Ascending aorta (tissue), 2 donors: ENCODE measurements at places on chromosomes 16 and 17. TPM values are rescaled to one million over a fixed set of nuclear protein-coding genes. Genes with fewer than 3 reads are reported as not detected.

DNA sequence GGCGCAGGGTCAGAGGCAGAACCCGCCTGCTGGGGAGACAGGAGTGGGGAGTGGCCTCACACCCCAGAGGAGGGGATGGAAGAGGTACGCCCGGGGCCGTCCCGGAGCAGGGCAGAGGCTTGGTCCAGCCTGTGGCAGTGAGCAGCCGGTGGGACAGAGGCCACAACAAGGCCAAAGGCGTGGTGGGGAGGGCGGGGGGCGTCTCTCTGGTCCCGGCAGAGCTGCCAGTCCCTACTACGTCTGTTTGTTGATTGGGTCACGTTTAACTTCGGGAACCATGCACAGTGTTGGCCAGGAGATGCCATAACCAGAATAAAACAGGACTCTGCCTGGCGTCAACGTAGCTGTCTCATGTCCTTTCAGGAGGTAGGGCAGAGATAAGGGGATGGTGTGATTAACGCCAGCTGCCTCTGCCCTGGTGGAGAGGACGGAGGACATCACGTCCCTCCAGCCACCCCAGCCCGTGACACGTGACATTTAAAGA is 192.8 kb downstream of the BANP start:
- H3K27ac ChIP-seq = no peak overlapping the region
- no peak overlapping the region for H3K4me3 ChIP-seq
- no peaks in the 10 kb centered on the region for H3K4me1 ChIP-seq
- DNase-seq = no peak
- H3K36me3 ChIP-seq = no peaks in the 10 kb centered on the region
- no peaks in the 10 kb centered on the region for H3K27me3 ChIP-seq

DNA sequence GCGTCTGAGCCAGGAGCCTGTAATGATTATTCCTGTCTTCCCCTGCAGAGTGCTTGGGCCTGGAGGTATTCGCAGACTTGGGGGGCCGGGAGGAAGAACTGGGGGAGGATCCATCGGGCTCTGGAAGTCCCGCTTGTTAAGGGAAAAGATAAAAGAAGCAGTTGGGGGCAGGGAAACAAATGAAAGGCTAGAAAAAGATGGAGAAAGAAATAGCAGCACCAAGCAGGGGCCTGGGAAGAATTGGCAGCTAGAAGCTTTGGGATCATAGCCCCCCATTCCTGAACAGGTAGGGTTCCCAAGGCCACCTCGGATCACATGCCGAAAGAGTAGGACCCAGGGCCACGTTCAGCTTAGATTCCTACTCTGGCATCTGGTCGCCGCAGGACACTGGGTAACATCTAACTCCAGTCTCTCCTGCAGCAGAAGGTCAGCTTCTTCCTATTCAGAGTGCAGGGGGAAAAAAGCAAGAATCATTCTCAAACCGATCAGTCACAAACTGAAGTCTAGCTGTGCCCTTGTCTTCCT is 23.6 kb downstream of the ADAM11 start:
- no peaks in the 10 kb centered on the region for H3K27me3 ChIP-seq
- H3K4me1 ChIP-seq = peaks cover 11% of the 10 kb centered on the region
- no peak for DNase-seq

DNA sequence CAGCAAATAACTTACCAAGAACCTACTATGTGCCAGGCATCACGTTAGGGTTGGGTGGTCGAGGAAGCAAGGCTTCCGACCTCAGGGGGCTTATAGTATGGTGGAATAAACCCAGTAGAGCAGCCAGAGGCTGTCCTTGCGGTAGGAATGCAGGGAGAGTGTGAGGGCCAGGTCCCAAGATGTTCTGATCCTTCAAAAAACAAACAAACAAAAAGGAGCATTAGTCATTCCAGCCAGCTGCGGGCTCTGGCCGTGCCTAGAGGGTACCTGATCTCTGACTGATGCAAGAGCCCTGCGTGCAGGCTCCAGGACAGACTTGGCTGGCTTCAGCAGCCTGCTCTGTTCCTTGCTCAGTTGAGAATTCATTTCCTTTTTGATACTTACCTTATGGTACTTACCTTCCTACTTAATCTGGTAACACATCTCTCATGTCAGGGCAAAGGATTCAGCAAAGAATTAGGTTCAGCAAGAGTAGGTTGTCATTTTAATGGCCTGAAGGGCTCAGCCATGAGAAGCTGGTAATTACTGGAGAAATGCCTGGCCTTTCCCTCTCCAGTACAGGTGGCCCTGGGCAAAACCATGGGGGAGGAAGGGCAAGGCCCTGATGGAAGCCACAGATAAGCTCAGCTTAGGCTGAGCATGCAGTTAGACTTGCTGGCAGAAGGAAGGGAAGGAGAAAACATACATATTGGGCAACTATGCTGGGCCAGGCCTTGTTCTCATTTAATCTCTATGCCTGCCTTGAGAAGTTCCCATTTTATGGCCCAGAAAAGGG is 18.4 kb downstream of the CYB5D2 start:
- peak overlapping the region; percentile 58 for H3K27ac ChIP-seq
- DNase-seq = peak; percentile 75
- peaks cover 35% of the 10 kb centered on the region for H3K36me3 ChIP-seq
- H3K27me3 ChIP-seq = no peaks in the 10 kb centered on the region
- H3K4me1 ChIP-seq = peaks cover 12% of the 10 kb centered on the region

DNA sequence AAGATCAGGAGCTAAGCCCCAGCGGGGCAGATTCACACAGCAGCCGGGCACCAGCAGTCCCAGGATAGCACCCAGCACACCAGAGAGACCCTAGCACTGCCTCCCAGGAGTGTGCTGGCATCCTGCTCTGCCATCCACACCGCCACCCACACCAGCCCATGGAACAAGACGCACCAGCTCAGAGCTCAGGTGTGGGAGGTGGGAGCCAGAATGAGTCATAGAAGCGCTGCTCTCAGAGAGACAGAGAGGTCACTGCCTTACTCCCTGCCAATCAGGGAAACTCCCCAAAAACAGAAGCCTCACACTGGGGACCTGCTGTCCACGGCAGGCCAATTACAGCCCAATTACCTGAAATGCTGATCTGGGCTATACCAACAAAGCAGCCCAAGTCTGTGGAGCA is 64.9 kb downstream of the CDYL2 start:
- H3K4me3 ChIP-seq = no peak overlapping the region
- no peak for DNase-seq
- H3K27ac ChIP-seq = no peak overlapping the region
- no peaks in the 10 kb centered on the region for H3K4me1 ChIP-seq
- no peaks in the 10 kb centered on the region for H3K36me3 ChIP-seq

Gene GLP2R
- total RNA-seq = not detected

- no peak overlapping the region for H3K27ac ChIP-seq
- H3K36me3 ChIP-seq = no peaks in the 10 kb centered on the region
- no peaks in the 10 kb centered on the region for H3K4me1 ChIP-seq
- no peak for DNase-seq
- no peak overlapping the region for H3K4me3 ChIP-seq
These were observed 139.4 kb upstream of the ERCC4 start for GRCh38 chr16:13780406-13781168.

DNA sequence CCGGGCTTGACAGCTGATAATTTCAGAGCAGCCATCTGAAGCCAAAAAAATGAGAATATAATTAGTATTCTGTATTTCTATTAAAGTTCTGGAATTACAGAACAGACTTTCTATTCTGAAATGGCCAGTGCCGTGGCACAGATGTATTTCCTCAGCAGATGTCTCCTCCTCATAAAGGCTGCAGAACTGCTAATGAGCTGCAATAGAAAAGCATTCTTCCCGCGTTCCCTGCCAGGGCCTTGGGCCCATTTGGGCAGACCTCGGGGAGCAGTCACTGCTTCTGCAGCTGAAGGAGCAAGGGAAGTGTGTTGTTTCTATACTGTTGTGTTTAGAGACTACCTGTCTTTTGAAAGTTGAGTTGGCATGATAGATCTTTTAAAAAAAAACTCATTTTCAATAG is 152.6 kb upstream of the CACNG5 start:
- H3K36me3 ChIP-seq = no peaks in the 10 kb centered on the region
- no peak overlapping the region for H3K27ac ChIP-seq
- H3K4me1 ChIP-seq = no peaks in the 10 kb centered on the region
- no peak for DNase-seq

DNA sequence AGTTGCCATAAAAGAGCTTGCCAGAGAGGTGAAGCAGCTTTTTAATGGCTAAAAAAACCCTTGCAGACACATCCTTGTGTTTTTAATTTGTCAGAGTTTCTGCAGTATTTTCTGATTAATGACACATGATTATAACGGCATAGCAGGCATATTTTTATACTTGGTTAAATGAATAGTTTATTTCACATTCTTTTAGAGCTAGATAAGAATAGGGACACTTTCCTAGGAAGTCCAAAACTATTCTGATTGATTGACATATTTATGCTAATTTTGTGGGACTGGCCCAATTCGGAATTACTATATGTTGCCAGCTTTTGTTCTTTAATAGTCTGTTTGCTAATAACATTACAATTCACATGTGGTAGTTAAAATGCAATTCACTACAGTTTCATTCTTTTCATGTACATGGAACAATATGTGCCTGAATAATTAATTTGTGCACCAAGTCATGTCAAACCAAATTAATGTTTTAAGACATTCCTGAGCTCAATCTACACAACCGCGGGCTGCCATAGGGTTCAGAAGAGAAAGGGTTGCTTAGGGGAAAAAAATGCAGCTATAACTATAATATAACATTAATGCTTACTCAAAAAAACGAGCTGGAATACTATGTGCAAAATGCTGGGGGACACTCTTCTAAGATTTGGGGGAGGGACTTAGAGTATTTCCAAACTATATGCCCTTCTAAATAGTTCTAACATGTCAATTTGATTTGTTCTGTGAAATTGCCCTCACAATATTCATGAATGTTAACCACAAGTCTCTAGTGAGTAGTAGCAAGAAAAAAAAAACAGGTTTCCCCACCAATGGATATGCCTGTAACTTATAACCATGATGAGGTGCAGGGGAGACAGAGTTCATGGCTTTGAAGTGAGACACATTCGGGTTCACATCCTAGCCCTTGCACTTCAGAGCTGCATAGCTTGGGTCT is 305.4 kb downstream of the CEP112 start:
- no peaks in the 10 kb centered on the region for H3K36me3 ChIP-seq
- H3K27me3 ChIP-seq = no peaks in the 10 kb centered on the region
- no peak overlapping the region for H3K4me3 ChIP-seq
- no peak overlapping the region for H3K27ac ChIP-seq
- no peak for DNase-seq
- H3K4me1 ChIP-seq = no peaks in the 10 kb centered on the region

Gene AKTIP
- 58.0 TPM for total RNA-seq

Gene C16orf96
- total RNA-seq = not detected

GRCh38 chr17:73280191-73280590 is 18.5 kb upstream of the CPSF4L start:
- no peaks in the 10 kb centered on the region for H3K4me1 ChIP-seq
- no peak for DNase-seq
- H3K4me3 ChIP-seq = no peak overlapping the region
- no peak overlapping the region for H3K27ac ChIP-seq
- peaks cover 7% of the 10 kb centered on the region for H3K36me3 ChIP-seq

- H3K27me3 ChIP-seq = no peaks in the 10 kb centered on the region
- H3K4me3 ChIP-seq = no peak overlapping the region
- no peak for DNase-seq
- H3K4me1 ChIP-seq = no peaks in the 10 kb centered on the region
These were observed 203.4 kb upstream of the FOXF1 start for GRCh38 chr16:86306811-86307513.

Gene POLR3E
- 19.5 TPM for total RNA-seq

DNA sequence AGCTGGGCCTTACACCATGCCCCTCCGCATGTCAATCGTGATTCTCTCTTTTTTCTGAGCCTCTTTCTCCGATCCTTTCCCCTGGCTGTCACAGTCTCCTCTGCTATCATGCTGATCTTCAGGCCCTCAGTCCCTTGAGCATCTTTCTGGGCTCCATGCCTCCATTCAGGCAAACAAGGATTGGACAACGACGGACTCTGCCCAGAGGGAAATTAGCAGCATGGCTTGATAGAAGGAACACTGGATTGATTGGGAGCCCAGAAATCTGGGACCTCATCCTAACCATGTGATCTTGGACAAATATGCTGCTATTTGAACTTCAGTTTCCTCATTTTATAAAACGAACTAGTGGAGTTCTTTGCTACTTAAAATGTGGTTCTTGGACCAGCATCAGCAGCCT is 19.6 kb upstream of the PHF12 start:
- no peaks in the 10 kb centered on the region for H3K27me3 ChIP-seq
- no peaks in the 10 kb centered on the region for H3K36me3 ChIP-seq
- no peak overlapping the region for H3K27ac ChIP-seq
- DNase-seq = no peak
- H3K4me1 ChIP-seq = no peaks in the 10 kb centered on the region

Gene SNX20
- 3.2 TPM for total RNA-seq

GRCh38 chr17:57099165-57099564 is 14.1 kb downstream of the AKAP1 start:
- DNase-seq = no peak
- H3K27ac ChIP-seq = peak overlapping the region; percentile 74
- no peaks in the 10 kb centered on the region for H3K27me3 ChIP-seq
- H3K4me3 ChIP-seq = no peak overlapping the region
- H3K4me1 ChIP-seq = peaks cover 65% of the 10 kb centered on the region

DNA sequence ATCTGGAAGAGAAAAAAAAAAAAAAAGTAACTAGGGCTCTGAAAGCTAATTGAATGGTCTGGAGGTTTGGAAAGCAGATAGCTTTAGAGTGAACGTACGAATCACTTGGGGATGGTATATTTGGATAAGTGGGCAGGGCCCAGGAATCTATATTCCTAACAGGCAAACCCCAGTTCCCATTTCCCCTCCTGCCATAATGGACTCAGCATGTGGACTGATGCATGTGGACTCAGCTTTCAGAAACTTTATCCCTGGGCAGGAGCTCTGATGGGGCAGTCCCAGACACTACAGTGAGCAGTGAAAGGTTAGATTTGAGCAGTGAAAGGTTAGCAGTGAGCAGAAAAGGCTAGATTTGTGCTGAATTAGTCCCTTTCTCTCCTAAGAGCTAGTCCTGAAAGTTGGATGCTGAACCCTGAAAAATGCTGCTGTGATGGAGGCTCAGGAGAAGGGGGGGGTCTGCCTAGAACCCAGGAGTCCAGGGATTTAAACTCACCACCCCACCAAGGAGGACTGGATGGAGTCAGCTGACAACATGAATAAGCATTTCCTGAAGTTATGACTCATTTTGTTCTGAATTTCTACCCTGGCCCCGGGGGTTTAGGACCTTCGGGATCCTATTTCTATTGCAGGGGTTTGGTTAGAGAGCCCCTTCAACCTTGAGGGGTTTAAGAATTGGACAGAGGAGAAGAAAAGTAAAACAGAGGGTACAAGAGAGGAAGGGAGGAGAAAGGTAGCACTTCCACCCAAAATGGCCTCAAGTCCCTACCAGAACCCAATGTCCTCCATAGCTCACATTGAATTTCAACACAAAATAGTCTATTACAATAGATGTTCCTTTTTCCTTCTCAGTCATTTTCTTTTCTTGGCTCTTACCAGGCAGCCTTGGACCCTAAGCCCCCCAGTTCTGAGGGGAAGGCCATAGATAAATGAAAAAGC is 10.3 kb upstream of the FZD2 start:
- DNase-seq = no peak
- no peak overlapping the region for H3K27ac ChIP-seq
- no peaks in the 10 kb centered on the region for H3K27me3 ChIP-seq
- no peaks in the 10 kb centered on the region for H3K4me1 ChIP-seq
- H3K36me3 ChIP-seq = no peaks in the 10 kb centered on the region

GRCh38 chr17:75652341-75652740 is 14.6 kb downstream of the RECQL5 start:
- DNase-seq = no peak
- no peak overlapping the region for H3K4me3 ChIP-seq
- H3K36me3 ChIP-seq = peaks cover 30% of the 10 kb centered on the region
- no peaks in the 10 kb centered on the region for H3K27me3 ChIP-seq
